ENCODE measurements at places on chromosomes 6 and 20. TPM values are rescaled to one million over a fixed set of nuclear protein-coding genes. Genes with fewer than 3 reads are reported as not detected.

TUBB2B gene
- 28.6 TPM for total RNA-seq

TRAPPC3L gene
- total RNA-seq = not detected

DACT2 gene
- not detected for total RNA-seq

MLIP gene
- 23.9 TPM for total RNA-seq

NKX2-2 gene
- total RNA-seq = not detected
